ENCODE measurements at places on chromosomes 16 and 17.

- DNase-seq: no peak
Measured at GRCh38 chr16:4883501-4883900, 36.2 kb downstream of the UBN1 start.

DNA sequence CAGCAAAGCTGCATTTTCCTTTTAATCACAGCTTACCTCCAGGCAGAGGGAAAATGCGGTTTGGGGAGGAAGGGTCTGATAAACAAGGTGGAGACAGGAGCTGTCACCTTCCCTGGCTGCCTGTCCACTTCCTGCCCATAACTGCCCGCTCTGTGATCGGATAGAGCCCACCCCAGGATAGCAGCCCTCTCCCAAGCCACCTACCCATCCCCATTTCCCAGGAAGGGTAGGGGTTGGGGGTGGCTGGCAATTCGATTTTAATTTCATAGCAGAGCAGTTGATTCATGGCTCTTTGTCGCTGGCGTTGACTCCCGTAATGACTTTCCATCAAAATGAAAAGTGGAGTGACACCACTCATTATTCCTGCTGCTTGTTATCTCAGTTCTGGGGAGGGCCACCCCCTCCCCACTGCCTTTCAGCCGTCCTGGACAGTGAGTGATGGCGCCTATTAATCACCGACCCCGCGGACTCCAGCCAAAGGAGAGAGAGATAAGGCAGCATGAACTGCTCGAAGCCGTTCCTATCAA, 11.2 kb downstream of the CDK5RAP3 start:
- DNase-seq: no peak

DNA sequence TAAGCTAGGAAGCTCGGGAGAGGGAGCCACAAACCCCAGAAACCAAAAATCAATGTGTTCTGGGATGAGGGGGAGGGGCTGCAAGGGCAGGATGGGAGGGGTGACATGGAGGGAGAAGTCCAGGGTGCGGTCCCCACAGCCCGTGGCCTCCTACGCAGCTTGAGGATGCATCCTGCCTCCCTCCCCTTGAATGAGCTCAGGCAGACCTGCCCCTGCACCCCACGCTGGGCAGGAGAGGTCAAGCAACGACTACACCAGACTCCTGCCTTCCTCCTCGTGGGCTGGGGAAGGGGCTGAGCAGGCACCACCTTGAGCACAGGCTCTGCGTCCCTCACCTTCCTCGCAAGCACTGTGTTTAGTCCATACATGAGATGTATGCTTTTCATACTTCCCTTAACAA, 3.9 kb downstream of the ANKRD13B start:
- DNase-seq: no peak

- DNase-seq: no peak
Measured at GRCh38 chr17:13212860-13213259, 195.0 kb upstream of the ELAC2 start.

- no peak for DNase-seq
Measured at GRCh38 chr17:30421592-30421991, 42.9 kb downstream of the CPD start.

Data from iPS DF 6.9 (cell line).